HCEC 1CT (cell line): ENCODE measurements at places on chromosomes 5 and 9.

- no peak for DNase-seq
These were observed 78.8 kb downstream of the SNX24 start for GRCh38 chr5:122924203-122924602.

DNA sequence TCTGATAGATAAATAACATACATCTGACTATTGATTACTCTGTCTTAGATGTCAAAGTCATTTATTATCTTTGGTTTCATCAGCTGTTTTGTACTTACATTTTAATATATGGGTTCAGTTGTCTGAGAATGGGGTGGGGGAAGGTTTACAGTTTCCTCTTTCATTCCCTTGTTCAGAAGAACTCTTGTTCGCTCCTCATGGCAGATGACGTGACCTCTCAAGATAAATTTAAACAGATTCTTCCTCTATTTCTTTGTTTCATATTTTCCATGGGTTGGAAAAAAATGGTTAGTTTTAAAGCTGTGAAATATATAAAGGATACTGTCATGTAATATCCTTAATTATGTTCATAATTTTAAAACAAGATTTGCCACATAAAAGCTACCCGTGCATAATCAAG is 61.4 kb downstream of the TSSK1B start:
- DNase-seq, result no peak

- DNase-seq, result no peak
These were observed 56.6 kb downstream of the RGS3 start for GRCh38 chr9:113520109-113520642.

DNA sequence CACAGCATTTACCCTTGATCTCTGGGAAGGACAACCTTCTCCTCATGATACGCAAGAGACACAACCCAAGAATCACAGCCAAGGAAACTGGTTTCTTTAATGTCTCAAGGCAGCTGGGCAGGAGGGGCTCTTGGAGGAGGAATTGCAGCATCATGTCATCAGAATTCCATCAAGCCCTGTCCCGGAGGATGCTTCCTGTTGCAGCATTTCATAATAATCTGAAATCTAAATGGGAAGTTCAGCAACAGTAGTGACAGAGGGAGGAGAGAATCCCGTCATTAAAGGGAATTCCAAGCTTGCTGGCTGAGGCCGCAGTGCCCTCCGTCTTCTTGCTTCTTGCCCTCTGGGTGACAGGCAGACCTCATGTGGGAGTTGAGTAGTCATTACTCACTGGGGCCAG is 192.7 kb downstream of the TENT4A start:
- no peak for DNase-seq

DNA sequence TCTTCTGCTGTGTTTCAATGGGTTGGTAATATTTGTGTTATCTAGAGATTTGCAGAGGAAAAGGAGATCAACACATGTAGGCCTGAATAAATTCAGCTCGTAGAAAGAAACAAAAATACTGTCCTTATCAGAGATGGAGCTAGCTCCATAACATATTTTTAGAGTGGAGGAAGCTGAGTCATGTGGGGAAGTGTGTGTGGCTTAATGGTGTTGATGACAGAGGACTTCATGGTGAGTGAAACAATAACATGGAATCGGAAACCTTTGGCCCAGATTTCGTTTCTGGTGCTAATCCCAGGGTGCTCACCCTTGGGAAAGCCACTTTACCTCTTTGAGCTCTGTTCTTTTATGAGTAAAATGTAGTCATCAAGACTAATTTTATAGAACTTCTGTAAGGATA is 825.0 kb downstream of the TLR4 start:
- DNase-seq, result peak; percentile 71

DNA sequence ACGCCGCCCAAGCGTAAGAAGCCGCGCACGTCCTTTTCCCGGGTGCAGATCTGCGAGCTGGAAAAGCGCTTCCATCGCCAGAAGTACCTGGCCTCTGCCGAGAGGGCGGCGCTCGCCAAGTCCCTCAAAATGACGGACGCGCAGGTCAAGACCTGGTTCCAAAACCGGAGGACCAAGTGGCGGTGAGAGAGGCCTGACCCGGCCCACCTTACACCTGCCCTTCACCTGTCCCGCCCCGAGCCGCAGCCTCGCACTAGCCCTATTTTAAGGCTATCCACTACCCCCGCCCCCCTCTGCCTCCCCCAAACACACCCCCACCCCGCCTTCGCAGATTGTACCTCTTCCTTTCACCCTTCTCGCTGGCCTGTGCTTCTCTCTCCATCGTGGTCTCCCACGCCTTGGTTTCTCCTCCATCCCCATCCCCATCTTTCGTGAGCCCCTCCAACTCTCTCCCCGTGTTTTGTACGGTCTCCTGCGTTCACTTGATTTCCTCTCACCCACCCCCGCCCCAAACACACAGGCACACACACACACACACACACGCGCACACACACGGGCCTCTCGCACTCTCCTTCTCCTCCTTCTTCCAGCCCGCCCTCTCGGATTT is 1.3 kb downstream of the TLX3 start:
- no peak for DNase-seq

GRCh38 chr9:109624896-109625295 is 126.8 kb upstream of the PTPN3 start:
- no peak for DNase-seq

- DNase-seq, result no peak
These were observed 38.3 kb downstream of the RXRA start for GRCh38 chr9:134364391-134365114.

GRCh38 chr5:79330071-79330470 is 94.1 kb downstream of the JMY start:
- no peak for DNase-seq

- DNase-seq, result peak; percentile 83
These were observed 2.7 kb downstream of the RNF20 start for GRCh38 chr9:101536351-101536750.

GRCh38 chr5:60549841-60550240 is 150.1 kb downstream of the DEPDC1B start:
- no peak for DNase-seq
